Activated T-cell treated with anti-CD3 and anti-CD28 coated beads for 24 hours (primary cell): ENCODE measurements at places on chromosomes 2 and 18.

GRCh38 chr2:206693399-206694137, 24.6 kb downstream of the DYTN start:
- DNase-seq: peak; percentile 34

GRCh38 chr2:241665731-241666440, 20.7 kb downstream of the DTYMK start:
- DNase-seq: no peak

DNA sequence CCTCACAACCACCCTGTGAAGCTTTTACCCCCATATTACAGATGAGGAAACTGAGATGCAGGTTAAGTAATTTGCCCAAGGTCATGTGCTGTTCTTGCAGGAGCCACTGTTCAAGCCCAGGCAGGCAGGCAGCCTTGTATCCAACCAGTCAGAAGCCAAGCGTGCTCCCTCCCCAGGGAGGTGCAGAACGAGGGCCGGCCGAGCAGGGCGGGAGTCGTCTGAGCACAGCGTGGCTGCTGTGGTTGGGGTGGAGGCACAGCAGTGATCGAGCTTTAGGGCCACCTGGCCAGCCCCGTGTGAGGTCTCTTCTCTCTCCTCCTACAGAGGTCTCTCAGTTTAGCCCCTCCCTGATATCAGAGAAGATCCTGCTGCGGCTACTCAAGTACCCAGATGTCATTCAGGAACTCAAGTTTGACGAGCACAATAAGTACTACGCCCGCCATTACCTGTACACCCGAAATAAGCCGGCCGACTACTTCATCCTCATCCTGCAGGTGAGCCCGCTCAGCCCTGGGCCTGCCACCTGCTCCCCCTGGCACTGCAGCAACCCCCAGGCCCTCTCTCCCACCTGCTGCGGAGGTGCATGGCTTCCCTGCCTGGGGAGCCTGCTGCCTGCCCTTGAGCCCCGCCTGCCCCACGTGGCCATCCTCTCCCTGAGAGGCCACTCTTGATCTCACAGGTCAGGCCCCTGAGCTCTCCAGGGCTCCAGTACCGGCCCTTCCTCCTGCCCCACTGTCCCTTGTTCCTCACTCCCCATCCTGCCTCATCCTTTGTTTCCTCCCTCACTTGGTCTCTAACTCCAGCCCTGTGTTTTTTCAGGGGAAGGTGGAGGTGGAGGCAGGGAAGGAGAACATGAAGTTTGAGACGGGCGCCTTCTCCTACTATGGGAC, 17.1 kb upstream of the CNNM3 start:
- no peak for DNase-seq

DNA sequence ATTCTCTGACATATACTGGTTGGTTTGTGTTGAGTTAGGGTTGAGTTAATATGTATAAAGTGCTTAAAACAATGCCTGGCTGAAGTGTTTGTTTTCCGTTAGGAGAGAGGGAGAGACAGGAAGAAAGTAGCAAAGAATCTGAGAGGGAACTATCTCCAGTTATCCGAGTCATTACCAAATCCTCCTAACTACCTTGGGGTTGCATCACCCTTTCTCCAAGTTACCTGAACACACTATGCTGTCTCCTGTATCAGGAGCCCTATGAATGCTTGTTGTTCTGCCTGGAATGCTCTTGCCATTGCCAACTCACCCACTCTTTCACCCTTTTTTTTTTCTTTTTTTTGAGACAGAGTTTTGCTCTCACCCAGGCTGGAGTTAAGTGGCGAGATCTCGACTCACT, 47.9 kb upstream of the ITGAV start:
- no peak for DNase-seq

DNA sequence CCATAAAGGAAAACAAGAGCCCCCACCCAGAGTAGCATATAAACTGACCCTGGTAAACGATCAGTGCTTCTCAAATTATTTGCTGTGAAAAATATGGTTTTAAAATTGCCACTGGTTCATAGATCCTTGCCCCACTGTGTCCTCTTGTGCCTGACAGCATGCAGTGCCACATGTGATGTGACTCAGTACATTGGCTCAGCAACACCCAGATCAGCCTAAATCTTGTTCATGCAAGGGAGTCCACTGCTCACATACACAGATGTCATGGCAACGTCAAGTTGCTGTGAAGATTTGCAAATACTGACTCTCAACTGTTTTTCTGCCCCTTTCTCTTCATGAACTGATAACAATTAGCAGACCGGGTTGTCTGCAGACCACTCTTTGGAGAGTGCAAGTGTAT, 91.0 kb downstream of the TMEM182 start:
- no peak for DNase-seq

DNA sequence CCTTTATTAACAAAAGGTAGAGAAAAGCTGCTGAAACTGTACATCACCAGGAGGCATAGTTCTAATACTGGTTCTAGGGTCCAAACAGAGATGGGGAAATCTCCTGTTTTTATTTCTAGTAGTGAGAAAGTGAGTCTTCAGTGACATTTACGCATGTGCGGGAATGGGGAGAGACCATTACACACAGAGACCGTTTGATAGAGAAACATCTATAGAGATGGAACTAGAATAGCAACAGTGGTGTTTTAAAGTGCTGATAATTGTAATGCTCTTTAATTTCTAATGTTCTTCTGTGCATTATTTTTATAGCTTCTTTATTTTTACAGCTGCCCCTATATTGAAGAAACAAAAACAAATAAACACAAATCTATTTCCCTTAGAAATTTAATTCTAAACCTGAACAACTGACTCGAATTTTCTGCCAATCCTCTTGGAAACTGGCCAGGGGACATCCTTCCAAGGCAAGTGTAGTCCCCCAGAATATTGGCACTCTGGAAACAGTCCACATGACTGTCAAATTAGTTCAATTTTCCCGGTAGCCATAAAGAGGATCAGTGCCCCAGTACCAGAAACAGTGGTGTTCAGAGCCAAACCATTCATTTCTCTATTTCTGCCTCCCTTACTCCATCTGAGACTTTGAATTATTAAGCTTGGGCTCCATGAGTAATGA, 260.9 kb downstream of the ICOS start:
- DNase-seq: no peak

DNA sequence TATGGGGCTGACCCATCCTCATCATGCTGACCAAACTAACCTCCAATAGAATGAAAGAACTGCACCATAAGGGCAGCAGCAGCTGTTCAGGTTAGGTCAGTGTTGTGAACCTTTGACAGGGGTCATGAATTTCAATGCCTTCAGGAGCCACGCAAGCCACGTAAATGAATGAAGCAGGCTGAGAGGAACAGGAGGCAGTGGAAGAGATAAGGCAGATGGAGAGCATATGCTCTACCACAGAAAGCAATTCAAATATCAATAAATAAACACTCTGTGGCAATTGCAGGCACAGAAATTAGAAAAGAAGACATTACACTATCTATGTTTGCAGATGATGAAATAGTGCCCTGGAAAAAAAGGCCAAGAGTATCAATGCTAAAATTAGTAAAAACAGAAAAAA, 56.3 kb downstream of the SCG2 start:
- no peak for DNase-seq

GRCh38 chr2:144288438-144288837, 231.5 kb downstream of the ZEB2 start:
- DNase-seq: no peak

DNA sequence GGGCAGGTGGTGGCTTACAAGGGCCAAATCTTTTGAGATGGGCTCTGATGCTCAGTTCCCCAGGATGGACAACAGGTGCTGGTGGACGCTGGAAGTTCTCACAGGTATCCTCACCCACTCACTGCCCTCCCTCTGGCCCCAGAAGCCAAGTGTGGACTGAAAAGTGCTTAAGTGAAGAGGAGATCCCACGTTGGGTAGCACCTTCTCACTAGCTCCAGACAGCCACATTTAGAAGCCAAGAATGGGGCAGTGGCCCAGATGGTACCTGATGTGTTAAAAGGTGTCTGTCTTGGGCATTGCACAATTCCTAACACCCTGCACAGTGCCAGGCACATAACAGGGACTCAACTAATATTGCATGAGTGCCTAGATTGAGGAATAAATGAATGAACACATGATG, 115.3 kb upstream of the TEX51 start:
- no peak for DNase-seq

DNA sequence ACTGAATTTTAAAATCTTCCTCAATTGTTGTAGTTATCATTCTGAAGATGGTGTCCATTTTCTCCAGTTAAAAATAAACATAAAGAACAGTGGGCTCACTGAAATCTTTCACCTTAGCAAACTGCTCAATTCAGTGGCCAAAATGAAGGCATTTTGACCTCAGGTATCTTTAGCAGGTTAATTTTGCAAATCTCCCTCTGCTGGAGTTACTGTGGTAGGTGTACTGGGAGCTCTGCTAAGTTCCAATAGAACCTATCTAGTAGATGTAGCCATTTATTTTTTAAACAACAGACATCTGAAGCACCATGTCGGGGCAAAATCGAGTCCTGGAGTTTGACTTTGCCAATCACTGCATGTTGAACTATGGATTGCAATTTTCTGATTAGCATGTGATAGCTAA, 177.1 kb downstream of the IRS1 start:
- no peak for DNase-seq

GRCh38 chr2:138829326-138829919, 49.2 kb upstream of the NXPH2 start:
- no peak for DNase-seq

GRCh38 chr2:102172745-102173144, 14.1 kb upstream of the IL1RL2 start:
- no peak for DNase-seq

GRCh38 chr2:188481474-188481873, 189.8 kb downstream of the GULP1 start:
- DNase-seq: no peak

DNA sequence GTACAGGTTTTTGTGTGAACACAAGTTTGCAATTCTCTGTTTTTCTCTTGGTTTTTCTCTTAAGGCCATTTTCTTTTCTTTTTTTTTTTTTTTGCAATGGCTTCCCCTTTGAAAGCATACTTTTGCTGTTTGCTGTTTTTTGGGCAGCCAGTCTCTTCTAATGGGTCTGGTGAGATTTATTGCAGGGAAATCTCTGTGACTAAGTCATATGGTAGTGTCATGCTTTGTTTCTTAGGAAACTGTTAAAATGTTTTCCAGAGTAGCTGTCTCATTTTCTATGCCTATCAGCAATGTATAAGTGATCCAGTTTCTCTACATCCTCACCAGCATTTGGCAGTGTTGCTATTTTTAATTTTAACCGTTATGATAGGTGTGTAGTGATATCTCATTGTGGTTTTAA, 27.9 kb upstream of the CDCA7 start:
- no peak for DNase-seq

GRCh38 chr18:3347286-3347803, 85.4 kb downstream of the MYL12B start:
- DNase-seq: no peak

- no peak for DNase-seq
Observed at GRCh38 chr18:8948011-8948410, 154.5 kb upstream of the NDUFV2 start.

DNA sequence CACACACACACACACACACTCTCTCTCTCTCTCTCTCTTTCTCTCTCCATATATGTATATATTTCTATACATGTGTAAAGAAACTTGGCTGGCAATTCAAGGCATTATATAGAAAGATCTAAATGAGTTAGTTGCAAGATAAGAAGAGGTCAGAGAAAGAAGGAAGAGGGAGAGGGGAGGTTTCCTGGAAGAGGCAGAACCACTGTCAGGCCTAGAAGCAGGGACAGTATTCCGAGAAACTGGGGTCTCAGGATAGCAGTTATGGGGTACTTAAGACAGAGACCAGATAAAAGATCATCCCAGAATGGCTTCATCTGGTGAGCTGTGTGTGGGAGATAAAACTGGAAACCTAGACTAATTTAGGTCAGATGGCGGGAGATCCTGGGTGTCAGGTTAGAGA, 180.8 kb downstream of the CAMKMT start:
- no peak for DNase-seq

DNA sequence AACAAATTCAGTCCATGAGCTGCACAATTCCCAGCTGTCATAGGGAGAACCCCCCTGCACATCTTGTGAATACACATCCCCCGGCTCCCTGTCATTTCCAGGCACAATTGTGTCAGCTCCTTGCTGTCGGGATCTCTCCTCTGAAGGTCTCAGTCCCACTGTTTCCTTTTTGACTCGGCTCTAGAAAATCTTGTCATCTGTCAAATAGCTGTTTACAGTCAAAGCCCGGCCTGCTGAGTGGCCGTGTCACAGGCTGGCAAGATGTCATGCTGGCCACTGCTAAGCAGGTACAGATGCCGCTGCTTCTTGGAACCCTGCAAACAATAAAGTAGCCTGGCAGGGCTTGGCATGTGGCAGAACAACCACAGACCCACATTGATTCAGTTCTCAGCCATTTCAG, 61.7 kb downstream of the LYPD1 start:
- DNase-seq: no peak

- DNase-seq: no peak
Observed at GRCh38 chr2:224584111-224584784, 915 bp downstream of the CUL3 start.

DNA sequence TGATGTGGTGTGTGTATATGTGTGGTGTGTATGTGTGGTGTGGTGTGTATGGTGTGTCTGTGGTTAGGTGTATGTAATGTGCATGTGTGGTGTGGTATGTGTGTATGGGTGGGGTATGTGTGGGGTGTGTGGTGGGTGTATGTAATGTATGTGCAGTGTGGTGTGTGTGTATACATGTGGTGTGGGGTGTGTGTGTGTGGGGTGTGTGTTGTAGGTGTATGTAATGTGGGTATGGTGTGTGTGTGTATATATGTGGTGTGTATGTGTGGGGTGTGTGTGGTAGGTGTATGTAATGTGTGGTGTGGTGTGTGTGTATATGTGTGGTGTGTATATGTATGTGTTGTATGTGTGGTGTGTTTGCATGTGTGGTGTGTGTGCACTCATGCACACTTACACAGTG, 84.8 kb upstream of the ID2 start:
- no peak for DNase-seq

GRCh38 chr2:73822276-73822675, 6.5 kb upstream of the STAMBP start:
- no peak for DNase-seq

GRCh38 chr2:72149556-72150156, 2.0 kb upstream of the CYP26B1 start:
- DNase-seq: no peak

DNA sequence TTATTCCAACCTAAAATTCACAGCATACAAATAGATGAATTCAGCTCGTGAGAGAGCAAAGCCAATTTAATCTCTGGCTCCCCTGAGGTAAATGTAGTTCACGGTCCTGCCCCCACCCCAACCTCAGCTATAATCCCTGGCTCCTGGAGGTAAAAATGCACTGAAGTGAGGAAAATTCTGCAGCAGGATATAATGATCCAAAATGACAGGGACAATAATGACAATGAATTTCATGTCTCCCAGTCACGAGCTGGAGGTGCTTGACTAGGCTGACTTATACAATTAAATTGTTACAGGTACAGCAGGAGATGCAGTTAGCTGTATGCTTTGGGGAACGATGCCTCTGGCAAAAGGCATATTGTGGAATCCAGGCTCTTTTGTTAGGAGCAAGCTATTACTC, 82.0 kb downstream of the GPD2 start:
- DNase-seq: no peak

GRCh38 chr2:17620841-17621240, 80.3 kb downstream of the VSNL1 start:
- DNase-seq: no peak
